Foreskin keratinocyte (primary cell): ENCODE measurements at places on chromosomes 7 and 10. TPM values are rescaled to one million over a fixed set of nuclear protein-coding genes. Genes with fewer than 3 reads are reported as not detected.

Gene PAPOLB
- total RNA-seq: not detected in 2 replicates

Gene BLNK
- total RNA-seq: not detected in 2 replicates

Gene ZNF467
- 0.35 and 0.48 TPM in 2 replicates for total RNA-seq

Gene FFAR4
- not detected in 2 replicates for total RNA-seq

Gene GPAM
- total RNA-seq: 6.7 and 7.4 TPM in 2 replicates

Gene FKBP6
- not detected in 2 replicates for total RNA-seq
